Trophoblast cell (in vitro differentiated cells and primary cell): ENCODE measurements at places on chromosomes 3 and 15.

GRCh38 chr3:178223876-178224275 lies 312.4 kb upstream of the KCNMB2 start:
- H3K36me3 ChIP-seq = no peaks in the 10 kb centered on the region
- no peak overlapping the region for H3K27ac ChIP-seq
- no peak for DNase-seq
- H3K4me3 ChIP-seq = no peak overlapping the region
- H3K27me3 ChIP-seq = no peaks in the 10 kb centered on the region

DNA sequence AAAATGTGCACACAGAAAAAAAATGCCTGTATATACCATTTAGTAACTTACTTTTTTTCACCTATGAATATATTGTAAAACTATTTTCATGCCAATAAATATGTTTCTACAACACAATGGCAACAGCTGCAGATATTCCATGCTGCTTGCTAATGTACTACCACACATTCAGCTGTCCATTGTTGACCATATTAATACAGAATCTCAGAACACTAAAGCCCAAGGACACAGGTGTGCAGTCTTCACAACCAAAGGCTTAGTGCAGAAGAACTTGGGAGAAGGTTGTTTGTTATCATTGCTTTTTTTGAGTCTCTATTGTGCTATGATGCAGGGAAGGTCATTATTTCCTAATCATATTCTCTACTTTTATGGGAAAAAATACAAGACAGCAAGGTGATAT lies 79.6 kb downstream of the DIPK2A start:
- peaks cover 2% of the 10 kb centered on the region for H3K4me1 ChIP-seq
- no peaks in the 10 kb centered on the region for H3K27me3 ChIP-seq
- H3K4me3 ChIP-seq = no peak overlapping the region
- no peak overlapping the region for H3K27ac ChIP-seq

GRCh38 chr15:65908876-65909275 lies 39.6 kb downstream of the RAB11A start:
- no peak for DNase-seq
- H3K4me3 ChIP-seq = no peak overlapping the region
- H3K27ac ChIP-seq = no peak overlapping the region

DNA sequence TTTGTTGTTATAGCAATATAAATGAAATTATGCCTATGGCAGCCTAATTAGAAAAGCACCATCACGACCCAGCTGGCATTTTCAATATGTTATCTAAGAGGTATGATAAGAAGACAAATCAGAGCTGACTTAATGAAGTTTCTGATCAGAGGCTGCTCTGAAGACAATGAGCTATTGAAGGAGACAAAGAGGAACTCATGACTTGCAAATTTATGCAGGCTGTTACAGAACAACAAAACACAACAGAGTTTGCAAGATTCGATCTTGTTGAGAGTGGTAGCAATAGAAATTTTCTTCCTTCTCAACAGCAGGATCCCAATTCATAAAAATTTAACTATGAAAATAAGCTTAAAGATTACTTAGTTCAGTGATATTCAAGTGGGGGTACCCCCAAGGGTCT lies 7.7 kb downstream of the CCDC54 start:
- no peak for DNase-seq
- no peak overlapping the region for H3K27ac ChIP-seq
- no peaks in the 10 kb centered on the region for H3K27me3 ChIP-seq
- H3K36me3 ChIP-seq = no peaks in the 10 kb centered on the region
- no peak overlapping the region for H3K4me3 ChIP-seq

DNA sequence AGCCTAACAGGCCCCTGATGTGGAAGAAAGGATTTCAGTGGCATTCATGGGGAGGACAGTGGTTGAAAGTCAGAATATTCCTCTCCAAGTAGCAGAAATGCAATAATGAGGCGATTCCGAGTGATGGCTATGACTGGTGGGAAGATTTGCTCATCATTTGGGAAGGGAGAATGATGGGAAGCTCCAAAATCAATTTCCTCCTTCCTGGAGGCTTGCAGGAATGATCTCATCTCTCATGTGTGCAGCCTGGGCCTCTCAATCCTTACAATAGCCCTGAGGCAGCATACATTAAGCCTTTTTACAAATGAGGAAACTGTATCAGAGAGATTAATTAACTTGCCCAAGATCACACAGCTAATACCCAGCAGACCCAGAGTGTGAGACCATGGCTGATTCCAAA lies 58.7 kb downstream of the BOC start:
- no peak for DNase-seq
- H3K4me3 ChIP-seq = no peak overlapping the region
- H3K36me3 ChIP-seq = peaks cover 58% of the 10 kb centered on the region
- H3K27ac ChIP-seq = no peak overlapping the region
- no peaks in the 10 kb centered on the region for H3K27me3 ChIP-seq

DNA sequence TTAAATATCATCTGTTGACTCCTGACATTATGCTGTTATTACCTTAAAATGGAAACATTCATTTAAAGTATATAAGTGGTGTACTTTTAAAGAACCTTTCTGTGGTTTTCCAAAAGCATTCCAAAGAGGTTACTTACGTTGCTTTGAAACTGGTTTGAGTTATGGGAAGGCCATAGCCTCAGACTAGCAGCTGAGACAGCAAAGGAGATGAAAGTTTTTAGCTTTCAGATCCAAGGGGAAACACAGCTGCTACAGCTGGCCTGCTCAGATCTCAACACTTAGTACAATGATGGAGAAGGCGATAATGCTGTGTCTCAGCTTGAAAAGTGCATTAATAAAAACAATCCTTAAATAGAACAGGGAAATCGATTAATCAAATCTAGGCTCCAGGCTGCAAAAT lies 921.1 kb downstream of the ROBO1 start:
- no peaks in the 10 kb centered on the region for H3K27me3 ChIP-seq
- peaks cover 4% of the 10 kb centered on the region for H3K4me1 ChIP-seq
- no peak overlapping the region for H3K4me3 ChIP-seq
- no peak overlapping the region for H3K27ac ChIP-seq
- no peaks in the 10 kb centered on the region for H3K36me3 ChIP-seq

GRCh38 chr3:16447135-16447534 lies 66.4 kb downstream of the RFTN1 start:
- H3K4me1 ChIP-seq = no peaks in the 10 kb centered on the region
- no peaks in the 10 kb centered on the region for H3K36me3 ChIP-seq
- no peak for DNase-seq

DNA sequence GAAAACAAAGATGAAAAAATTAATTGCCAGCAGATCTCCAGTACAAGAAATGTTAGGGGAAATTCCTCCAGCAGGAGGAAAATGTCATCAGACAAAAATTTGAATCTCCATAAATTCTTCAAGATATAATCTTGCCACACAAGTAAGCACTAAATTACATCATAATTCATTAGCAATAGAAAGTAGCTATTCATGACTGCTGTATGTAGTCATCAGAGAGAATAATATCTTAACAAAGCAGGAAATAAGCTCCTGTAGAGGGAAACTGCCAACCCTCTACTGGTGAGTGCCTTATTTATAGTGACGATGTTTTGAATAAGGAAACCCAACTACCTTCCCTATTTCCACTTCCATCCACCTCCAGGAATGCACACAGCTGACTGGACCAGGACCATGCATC lies 15.8 kb upstream of the SLC27A2 start:
- no peak overlapping the region for H3K4me3 ChIP-seq
- peak; percentile 6 for DNase-seq
- no peaks in the 10 kb centered on the region for H3K36me3 ChIP-seq
- no peak overlapping the region for H3K27ac ChIP-seq
- peaks cover 10% of the 10 kb centered on the region for H3K4me1 ChIP-seq
- no peaks in the 10 kb centered on the region for H3K27me3 ChIP-seq

DNA sequence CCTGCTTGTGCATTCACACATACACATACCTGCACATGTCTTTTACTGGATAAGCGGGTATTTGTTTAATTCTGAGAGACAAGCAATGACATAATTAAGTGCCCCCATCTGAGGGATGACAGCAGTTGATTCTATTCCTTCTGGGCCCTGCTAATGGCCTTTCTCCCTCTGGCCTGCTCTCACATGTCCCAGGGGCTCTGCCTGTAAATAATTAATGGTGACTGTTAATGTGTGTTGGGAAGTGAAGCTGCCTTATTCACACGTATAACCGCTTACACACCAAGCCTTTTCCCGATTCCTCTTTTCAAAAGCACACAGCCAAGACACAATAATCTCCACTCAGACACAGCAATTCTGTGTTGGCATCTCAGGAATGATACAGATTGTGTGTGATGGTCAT lies 47.8 kb downstream of the LRRK1 start:
- no peak overlapping the region for H3K4me3 ChIP-seq
- H3K27ac ChIP-seq = no peak overlapping the region
- no peak for DNase-seq
- H3K36me3 ChIP-seq = no peaks in the 10 kb centered on the region
- no peaks in the 10 kb centered on the region for H3K4me1 ChIP-seq

DNA sequence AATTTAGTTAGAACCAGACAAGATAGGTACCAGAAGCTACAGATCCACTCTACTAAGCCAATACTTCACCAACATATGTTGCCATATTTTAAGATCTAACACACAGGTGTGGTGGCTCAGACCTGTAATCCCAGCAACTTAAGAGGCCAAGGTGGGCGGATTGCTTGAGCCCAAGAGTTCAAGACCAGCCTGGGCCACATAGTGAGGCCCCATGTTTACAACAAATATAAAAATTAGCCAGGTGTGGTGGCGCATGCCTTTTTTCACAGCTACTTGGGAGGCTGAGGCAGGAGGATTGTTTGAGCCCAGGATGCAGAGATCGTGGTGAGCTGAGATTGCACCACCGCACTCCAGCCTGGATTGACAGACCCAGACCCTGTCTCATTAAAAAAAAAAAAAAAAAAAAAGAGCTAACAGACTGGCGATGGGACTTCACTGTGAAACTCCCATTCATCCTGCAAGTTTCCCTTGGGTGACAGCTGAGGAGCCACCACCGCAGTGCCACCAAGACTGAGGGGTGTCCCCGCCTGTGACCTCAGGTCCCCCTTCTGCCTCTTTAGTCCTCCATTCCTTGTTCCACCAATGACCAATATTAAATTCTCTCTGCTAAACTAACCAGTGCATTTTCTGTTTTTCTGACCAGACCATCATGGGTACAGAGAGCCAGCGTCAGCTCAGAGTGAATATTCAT lies 163.3 kb downstream of the OR4M2 start:
- H3K27me3 ChIP-seq = no peaks in the 10 kb centered on the region
- H3K27ac ChIP-seq = no peak overlapping the region
- no peaks in the 10 kb centered on the region for H3K36me3 ChIP-seq
- DNase-seq = no peak

- no peak for DNase-seq
- H3K4me3 ChIP-seq = no peak overlapping the region
- no peaks in the 10 kb centered on the region for H3K4me1 ChIP-seq
Observed at GRCh38 chr3:108823227-108823626, 641 bp downstream of the TRAT1 start.

GRCh38 chr3:14418296-14419250 lies 16.2 kb downstream of the SLC6A6 start:
- no peak overlapping the region for H3K27ac ChIP-seq
- peaks cover 29% of the 10 kb centered on the region for H3K36me3 ChIP-seq
- H3K27me3 ChIP-seq = no peaks in the 10 kb centered on the region
- peak; percentile 59 for DNase-seq
- no peak overlapping the region for H3K4me3 ChIP-seq

DNA sequence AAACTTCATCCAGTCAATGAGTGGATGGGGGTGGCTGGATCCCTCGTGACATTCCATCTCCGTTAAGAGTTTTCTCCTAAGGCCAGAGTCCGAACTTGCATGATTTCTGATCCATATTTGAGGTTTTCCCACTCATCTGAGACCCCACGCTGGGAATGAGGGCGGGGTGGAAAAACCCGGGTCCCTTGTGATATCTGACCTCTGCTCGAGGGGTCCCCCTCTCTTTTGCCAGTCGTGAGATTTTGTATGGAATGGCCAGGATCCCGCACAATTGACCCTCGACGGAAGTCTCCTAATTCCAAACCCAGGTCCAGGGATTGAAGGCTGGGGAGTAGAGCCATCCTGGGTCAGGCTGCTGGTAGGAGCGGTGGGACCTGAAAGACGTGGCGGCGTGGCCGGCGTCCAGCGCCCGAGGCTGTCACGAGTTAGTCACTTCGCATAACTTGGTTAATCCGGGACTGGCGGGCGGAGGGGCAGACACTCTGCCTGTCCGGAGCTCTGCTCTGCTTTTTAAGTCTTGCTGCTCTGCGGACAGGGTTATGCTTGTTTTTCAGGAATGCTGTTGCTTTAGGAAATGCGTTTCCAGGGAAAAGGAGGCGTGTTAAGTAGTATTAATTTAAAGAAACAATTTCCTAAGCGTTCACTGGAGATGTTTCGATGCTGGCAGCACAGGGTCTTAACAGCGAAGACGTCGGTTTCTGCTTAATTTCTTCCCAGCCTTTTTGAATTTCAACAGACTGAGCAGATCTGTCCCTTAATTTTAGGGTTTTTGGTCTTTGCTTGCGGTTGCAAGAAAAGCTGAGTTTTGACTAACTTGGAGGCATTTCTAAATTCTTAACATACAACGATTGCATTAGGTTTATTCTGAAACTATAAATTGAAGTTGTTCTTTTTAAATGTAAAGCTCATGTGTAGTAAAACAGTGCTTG lies 69.7 kb upstream of the LRRFIP2 start:
- peak overlapping the region; percentile 82 for H3K4me3 ChIP-seq
- DNase-seq = peak; percentile 99
- H3K27me3 ChIP-seq = no peaks in the 10 kb centered on the region
- H3K36me3 ChIP-seq = no peaks in the 10 kb centered on the region

GRCh38 chr3:64144241-64144900 lies 80.9 kb downstream of the PRICKLE2 start:
- H3K27ac ChIP-seq = no peak overlapping the region
- no peak for DNase-seq
- peaks cover 46% of the 10 kb centered on the region for H3K36me3 ChIP-seq
- H3K27me3 ChIP-seq = no peaks in the 10 kb centered on the region

DNA sequence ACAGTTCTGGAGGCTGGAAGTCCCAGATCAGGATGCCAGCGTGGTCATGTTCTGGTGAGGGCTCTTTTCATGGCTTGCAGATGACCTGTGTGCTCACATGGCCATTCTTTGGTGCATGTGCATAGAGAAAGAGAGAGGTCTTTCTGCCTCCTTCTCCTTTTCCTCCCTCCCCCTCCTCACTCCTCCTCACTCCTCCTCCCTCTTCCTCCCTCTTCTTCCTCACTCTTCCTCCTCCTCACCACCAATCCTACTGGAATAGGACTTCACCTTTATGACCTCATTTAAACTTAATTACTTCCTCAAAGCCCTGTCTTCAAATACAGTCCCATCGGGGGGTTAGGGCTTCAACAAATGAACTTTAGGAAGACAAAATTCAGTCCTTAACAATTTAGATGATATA lies 23.8 kb downstream of the ZNF654 start:
- H3K4me3 ChIP-seq = no peak overlapping the region
- no peaks in the 10 kb centered on the region for H3K36me3 ChIP-seq
- no peaks in the 10 kb centered on the region for H3K4me1 ChIP-seq
- H3K27me3 ChIP-seq = no peaks in the 10 kb centered on the region

GRCh38 chr3:12371525-12372140 lies 82.8 kb downstream of the PPARG start:
- no peaks in the 10 kb centered on the region for H3K27me3 ChIP-seq
- H3K27ac ChIP-seq = no peak overlapping the region

DNA sequence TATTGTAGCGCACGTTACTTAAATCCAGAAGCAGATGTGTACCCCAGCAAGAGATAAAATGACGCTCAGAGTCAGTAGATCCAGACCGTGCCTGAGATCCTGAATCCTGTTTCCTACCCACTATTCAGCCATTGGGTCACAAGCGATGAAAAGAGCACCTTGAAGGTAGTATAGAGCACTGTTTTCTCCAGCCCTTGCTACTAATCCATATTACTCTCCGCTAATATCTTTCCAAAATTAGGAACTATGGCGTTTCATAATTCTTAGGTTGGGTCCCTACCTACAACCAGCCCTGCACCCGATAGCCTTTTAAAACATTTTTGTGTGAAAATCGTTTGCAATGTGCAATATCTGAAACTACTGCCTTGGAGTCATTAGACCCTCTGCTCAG lies 596 bp downstream of the BTD start:
- H3K27ac ChIP-seq = peak overlapping the region; percentile 81
- DNase-seq = no peak
- peaks cover 5% of the 10 kb centered on the region for H3K36me3 ChIP-seq
- H3K4me1 ChIP-seq = no peaks in the 10 kb centered on the region
- H3K27me3 ChIP-seq = no peaks in the 10 kb centered on the region
